Frontal cortex (tissue), 4 donors: ENCODE measurements at places on chromosomes 12 and 14. TPM values are rescaled to one million over a fixed set of nuclear protein-coding genes. Genes with fewer than 3 reads are reported as not detected.

- no peak for DNase-seq
These were observed 21.0 kb downstream of the CFL2 start for GRCh38 chr14:34693228-34693939.

DNA sequence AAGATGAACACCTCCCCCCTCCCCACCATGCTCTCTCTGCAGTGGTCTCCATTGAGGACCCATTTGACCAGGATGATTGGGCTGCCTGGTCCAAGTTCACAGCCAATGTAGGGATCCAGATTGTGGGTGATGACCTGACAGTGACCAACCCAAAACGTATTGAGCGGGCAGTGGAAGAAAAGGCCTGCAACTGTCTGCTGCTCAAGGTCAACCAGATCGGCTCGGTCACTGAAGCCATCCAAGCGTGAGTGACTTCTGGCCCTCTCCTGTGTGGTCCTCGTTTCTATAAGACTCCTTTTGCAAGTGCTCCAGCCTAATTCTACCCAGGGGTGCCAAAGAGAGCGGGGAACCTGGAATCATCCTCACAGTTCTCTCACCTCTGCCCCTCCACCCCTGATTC lies 6.2 kb upstream of the ATN1 start:
- no peak for DNase-seq

The WNT1 gene
- not detected for total RNA-seq

GRCh38 chr12:49645146-49646039 lies 22.0 kb downstream of the PRPF40B start:
- DNase-seq, result no peak

- DNase-seq, result no peak
These were observed 58.2 kb upstream of the STON2 start for GRCh38 chr14:81458352-81458751.

GRCh38 chr14:29451941-29452340 lies 475.7 kb downstream of the PRKD1 start:
- no peak for DNase-seq

The ALDH1L2 gene
- total RNA-seq, result 4.9 TPM

The PKP2 gene
- total RNA-seq, result 7.3 TPM

DNA sequence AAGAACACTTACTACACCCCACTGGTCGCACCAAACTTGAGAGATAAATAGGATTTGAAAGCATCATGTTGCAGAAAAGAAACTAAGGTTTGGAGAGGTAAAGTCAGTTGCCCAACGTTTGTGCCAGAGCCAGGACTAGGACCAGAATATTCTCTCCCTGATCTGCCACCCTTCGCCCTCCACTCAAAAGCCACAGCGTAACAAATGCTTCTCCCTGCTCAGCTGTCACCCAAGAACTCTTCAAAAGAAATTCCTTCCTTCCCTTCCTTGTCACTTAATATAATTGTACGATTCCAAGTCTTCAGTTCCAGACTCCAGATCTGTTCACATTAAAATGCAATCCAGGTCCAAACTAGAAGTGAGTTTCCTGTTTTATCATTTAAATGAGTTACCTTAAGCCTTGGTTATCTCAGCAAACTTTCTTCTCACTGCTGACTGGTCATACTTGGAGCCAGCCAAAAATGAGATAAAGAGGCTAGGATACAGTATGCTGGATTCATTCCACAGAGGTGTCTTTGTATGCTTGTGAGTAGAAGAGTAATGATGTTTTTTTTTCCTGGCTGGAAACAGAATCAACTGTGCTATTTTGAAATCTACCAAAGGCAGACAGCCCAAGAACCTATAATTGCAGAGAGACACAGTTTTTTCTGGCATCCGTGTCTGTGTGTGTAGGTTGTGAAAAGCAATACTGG lies 12.8 kb upstream of the PPFIBP1 start:
- DNase-seq, result no peak

The BLTP3B gene
- 106 TPM for total RNA-seq

GRCh38 chr14:26598081-26598671 lies 343 bp upstream of the NOVA1 start:
- peak; percentile 80 for DNase-seq

DNA sequence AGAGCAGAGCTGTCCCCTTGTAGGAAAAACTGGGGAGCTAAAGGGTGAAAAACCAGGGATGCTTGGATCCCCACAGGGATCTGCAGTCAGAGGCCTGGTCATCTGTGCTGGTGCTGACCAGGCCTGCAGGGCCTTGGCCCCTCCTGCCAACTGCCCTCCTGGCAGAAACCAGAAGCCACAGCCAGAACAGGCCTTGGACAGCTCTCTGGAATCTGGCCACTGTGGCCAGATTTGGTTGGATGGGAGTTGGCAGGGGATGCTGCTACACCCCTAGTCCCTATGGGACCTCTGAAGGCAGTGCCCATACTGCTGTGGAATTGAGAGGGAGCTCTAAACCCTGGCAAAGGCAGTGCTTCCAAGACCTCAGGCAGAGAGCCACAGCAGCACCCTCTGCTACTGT lies 9.2 kb upstream of the GPX2 start:
- no peak for DNase-seq

DNA sequence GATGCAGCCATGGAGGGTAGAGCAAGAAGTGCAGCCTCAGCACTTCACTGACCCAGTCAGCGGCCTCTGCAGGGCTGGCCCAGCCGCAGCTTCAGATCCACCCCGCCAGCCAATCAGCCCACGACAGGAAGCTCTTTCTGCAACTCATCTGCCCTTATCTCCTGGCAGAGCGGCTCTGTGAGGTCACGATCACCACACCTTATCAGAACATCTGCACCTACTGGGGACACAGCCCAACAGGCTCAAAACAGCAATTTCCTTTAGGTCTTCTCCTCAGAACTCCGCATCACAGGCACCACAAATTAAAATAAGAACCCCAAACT lies 287.3 kb downstream of the BCL11B start:
- no peak for DNase-seq

DNA sequence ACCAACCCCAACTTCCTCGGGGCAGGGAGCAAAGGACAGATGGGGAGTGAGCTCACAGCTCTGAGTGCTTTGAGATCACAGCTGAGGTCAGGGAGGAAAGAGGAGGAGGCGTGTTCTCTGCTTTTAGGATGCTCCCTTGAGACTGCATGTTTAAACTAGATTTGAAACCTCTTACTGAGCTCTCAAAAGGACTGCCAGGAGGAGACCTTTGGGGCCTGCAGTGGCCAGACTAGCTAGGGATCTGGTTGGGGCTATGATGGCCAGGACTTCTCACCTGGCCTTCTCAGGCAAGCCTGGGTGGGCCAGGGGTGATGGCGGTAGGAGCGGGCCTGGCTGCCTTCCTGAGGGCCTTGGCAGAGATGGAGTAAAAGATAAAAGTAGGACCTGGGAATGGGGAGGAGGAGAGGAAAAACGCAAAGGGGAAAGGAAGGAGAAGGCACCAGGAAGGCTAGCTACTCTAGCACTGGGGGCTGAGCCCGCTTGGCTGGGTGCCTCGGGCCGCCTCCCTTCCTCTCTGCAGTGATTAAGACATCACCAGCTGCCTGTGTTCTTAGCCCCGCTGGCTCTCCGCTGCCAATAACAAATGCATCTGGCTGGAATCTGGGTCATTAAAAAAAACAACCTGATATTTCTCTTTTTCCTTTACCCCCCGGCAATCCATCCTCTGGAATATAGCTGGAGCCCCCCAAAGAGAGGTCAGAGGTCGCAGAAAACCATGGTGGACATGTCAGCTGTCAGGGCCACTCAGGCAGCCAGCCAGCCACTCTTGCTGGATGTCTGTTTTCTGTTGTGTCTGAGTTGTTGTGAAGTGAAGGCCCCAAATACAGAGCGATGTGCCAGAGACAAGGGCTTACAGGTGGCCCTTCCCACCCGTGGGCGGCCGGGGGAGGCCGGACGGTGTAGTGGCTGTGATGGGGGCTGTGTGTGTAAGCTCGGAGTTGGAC lies 141.3 kb downstream of the TSPAN9 start:
- DNase-seq, result peak; percentile 70

DNA sequence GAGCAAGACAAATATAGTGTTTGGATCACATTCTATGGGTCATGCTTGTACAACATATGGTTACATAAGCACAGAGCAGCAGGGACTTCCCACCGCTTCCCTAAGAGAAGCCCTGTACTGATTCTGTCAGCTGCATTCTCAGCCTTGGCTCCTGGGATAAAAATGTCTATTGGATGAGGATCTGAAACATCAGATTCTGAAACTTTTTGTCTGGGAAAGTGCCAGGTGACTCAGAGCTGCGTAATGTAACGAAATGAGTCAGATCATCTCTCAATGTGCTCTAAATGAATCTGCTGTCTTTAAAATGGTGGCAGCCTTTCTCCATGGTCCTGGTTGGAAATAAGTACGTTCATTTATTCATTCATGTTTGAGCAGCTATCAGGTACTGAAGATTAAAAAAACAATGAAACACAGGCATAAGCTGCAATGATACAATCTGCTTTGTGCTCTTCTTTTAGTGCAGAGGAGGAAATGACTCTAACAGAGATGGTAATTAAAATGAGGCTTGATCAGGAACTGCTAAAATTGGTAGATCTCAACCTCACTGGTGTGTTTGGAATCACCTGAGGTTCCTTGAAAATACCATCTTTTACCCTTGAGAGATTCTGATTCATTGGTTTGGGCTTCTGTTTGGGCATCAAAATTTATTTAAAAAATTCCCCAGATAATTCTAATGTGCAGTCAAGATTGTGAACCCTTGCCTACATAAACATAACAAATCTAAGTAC lies 99.1 kb upstream of the NAP1L1 start:
- no peak for DNase-seq

The SPIC gene
- total RNA-seq, result not detected

The LRP1-AS gene
- total RNA-seq, result not detected

- DNase-seq, result no peak
These were observed 29.8 kb downstream of the GOLGA3 start for GRCh38 chr12:132798836-132799235.

The AMN gene
- under 0.01 TPM for total RNA-seq

The NDUFA9 gene
- total RNA-seq, result 32.2 TPM

- DNase-seq, result no peak
These were observed 40.9 kb downstream of the SGPP1 start for GRCh38 chr14:63686926-63687325.

- no peak for DNase-seq
These were observed 48.7 kb upstream of the WSCD2 start for GRCh38 chr12:108080363-108080762.

GRCh38 chr12:44626883-44627282 lies 249.2 kb downstream of the NELL2 start:
- DNase-seq, result no peak

DNA sequence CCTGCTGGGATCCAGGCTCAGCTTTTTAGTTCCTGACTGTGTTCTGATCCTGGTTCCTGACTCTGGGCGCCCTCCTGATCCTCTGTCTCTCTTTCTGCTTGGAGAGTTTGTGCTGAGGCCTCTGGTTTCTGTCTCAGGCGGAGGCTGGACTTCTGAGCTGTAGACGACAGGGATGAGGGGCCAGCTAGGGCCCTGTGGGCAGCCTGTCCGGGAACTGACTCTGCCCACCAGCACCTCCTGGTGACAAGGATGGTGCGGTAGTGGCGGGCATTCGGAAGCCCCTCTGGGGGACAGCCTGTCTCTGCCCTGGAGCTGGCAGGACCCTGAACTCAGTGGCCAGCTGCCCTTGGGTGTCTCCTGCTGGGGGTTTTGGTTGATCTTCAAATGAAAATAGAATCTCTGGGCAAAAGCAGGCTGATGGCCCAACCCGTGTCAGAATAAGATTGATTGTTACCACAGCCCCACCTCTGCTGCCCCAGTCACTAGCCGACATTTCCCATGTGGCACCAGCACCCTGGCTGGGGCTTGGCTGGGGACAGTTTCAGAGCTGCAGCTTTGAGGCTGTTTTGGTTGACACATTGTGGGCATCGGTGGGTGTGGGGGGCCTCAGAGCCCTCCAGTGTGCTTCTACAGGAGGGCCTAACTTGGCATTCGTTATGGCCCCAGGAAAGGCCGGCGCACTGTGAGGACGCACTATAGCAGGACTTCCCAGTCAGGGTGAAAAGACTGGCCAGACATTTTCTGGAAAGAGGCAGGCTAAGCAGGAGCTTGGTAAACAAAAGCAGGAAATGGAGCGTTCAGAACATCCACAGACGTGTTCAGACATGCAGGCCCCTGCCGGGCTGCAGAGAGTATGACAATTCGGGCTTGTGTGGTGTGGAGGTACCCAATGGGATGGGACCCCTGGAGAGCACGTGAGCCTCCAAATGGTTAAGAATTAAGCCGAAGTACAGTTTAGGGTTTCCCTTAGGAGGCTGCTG lies 16.2 kb downstream of the KRT80 start:
- DNase-seq, result no peak

DNA sequence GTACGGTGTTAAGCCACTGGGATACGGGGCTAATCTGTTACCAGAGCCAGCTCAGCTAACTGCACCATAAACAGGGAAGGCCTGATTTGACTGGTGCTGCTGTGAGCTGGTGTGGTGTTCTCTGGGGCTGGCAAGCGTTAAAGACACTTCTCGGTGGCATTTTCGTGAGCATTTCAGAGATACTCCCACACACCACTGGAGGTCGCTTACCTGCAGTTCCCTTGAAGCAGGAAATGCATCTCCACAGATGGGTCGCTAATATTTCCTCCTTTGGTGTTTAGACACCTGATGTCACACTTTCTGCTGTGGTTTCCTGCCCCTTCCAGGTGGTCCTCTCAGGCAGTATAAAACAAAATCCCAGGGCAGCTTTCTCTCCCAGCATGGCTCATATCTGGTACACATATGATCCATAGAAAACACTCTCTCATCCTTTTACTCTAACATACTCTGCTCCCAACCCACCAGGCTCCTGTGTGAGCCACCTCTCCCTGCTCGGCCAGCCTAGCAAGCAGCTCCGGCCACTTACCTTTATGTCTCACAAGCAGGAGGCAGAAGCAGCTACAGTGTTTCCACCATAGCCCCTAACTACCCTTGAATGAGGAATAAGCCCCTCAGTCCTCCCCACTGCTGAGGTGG lies 129.9 kb upstream of the GRIN2B start:
- no peak for DNase-seq

The TAMALIN gene
- 2.4 TPM for total RNA-seq

DNA sequence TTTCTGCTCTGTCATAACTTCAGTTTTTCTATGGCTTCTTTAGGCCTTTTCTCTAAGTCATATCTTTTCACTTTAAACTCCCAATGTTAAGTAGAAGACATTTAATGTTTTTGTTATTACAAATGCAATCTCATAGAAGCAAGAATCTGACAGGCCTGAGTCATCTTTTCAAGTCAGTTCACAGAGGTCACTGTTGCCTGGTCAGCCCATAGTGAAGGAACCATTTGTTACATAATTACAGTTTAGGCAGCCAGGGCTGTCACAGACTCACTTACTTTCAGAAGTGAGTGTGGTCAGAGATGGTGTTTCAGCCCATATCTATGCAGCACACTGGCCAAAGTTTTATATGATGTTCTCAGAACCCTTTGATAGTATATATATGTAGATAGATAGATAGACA lies 46.5 kb downstream of the CCER1 start:
- DNase-seq, result no peak

- no peak for DNase-seq
These were observed 50.0 kb downstream of the SOCS2 start for GRCh38 chr12:93622485-93622884.

DNA sequence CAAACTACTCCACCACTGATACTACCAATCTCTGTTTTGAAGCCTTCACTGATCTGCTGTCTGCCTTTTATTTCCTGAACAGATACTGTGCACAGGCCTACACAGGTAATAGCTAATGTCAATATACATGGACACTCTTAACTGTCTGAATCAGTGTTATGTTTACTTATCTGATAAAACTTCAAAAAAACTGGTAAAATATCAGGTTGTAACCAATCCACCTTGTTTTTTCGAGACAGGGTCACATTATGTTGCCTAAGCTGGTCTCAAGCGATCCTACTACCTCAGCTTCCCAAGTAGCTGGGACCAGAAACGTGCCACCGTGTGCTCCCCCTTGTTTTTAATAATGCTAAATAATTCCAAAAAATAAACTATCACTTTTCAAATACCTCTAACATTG lies 43.5 kb downstream of the HECTD1 start:
- no peak for DNase-seq

GRCh38 chr12:181921-182320 lies 32.0 kb downstream of the SLC6A12 start:
- no peak for DNase-seq

The DHRS2 gene
- total RNA-seq, result 0.41 TPM

The CKAP4 gene
- total RNA-seq, result 24.1 TPM
